Cerebellar nuclear complex (tissue), 1 donor: ENCODE measurements at places on chromosomes 6 and 20.

DNA sequence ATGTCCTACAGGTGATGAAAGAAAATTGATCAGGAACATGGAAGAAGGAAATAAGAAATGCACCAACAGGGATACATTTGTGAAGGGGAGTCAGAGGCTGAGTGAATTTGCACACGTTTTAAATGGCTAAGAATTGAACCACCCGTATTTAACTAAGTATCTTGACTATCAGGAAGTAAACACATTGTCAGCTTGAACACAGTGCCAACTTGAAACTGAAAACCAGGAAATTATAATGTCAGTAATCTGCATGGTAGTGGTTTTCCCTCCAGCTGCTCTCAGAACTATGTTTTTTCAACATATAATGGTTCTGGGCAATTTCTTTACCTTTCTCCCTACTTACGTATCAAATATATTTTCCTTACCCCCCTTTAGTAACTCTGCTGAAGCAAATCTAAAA lies 366.5 kb upstream of the POU3F2 start:
- DNase-seq = no peak

DNA sequence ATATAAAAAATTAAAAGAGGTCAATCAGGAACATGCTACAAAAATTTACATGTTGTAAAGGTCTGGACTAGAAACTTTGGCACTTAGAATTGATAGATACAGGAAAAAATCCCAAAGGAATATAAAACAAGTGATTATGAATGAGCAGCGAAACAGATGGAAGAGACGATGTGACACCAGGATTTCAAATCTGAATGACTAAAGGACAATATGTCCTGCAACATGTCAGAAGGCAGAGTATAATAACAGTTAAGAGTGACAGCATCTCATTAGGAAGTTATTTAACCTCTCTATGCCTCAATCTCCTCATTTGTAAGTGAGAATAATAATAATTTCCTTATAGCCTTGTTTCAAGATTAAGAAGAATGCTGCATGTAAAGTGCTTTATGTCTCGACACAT lies 50.3 kb downstream of the FRK start:
- no peak for DNase-seq

DNA sequence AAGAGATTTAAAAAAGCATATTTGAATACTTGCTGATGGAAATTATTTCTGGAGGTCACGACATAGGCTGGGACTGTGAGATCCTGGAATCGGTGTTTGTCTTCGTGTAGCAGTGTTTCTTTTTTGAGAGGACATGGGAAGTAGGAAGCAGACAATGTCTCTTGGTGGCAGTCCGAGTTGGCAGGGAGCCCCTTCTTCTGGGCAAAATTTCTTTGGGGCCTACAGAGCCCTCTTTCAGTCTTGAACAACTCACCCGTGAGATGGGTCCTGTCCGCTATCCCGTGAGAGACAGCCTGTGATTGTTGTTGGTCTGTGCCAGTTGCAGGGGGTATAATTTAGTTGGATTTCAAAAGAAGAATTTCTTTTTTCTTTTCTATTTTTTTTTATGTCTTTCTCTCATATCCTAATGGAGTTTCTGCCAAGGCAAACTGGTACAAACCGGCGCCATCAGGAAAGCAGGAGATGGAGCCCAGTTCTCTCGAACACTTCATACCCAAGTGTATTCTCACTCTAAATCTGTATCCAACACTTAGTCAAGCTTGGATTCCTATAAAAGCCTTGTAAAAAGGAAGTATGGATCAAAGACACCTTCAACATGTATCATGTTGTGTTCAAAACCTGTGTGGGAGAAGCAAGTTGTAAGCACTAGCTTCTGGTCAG lies 785.1 kb downstream of the MAFB start:
- DNase-seq = no peak

DNA sequence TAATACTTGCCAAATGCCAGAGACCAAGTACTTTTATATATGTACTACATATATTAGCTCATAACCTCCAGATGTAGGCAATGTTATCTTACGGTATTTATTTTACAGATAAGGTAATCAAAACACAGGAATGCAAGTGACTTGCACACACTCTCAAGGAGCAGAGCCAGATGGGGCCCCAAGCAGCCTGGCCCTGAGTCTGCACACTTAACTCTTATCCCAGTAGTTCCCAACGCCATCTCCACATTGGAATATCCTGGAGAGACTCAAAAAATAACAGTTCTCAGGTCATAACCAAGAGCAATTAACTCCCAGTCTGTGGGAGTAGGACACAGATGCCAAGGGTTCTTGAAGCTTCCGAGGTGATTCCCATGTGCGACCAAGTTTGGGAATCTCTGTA lies 398.7 kb downstream of the PHF3 start:
- no peak for DNase-seq

DNA sequence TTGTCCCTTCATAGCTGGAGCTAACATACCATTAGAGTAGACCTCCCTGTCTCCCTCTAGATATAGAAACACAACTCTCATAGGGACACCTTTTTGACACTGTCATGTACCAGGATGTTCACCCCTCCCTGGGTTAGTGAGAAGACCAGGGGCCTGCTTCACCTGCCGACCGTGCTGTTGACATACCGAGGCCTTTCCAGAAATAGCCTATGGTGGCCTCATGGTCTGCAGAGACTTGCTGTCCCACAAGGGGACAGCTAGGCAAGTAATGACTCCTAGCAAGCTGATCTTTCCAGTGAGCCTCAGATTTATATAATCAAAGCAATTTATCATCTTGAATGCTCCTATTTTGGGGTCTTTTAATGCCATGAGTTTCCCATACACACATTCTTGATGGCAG lies 15.0 kb downstream of the ZDHHC14 start:
- DNase-seq = no peak

GRCh38 chr6:1201547-1202200 lies 110.2 kb upstream of the FOXQ1 start:
- no peak for DNase-seq

- DNase-seq = no peak
Measured at GRCh38 chr6:96089173-96089572, 73.4 kb downstream of the FUT9 start.

GRCh38 chr6:76342611-76343160 lies 270.2 kb upstream of the IMPG1 start:
- no peak for DNase-seq

- no peak for DNase-seq
Measured at GRCh38 chr20:56788671-56789610, 159.8 kb downstream of the TFAP2C start.

- no peak for DNase-seq
Measured at GRCh38 chr20:19620446-19620845, 137.6 kb upstream of the RIN2 start.

GRCh38 chr6:21213492-21213891 lies 380.1 kb upstream of the SOX4 start:
- DNase-seq = no peak

GRCh38 chr20:51460569-51461265 lies 81.8 kb downstream of the NFATC2 start:
- no peak for DNase-seq

- no peak for DNase-seq
Measured at GRCh38 chr6:111837007-111837406, 36.2 kb downstream of the FYN start.

GRCh38 chr6:69871107-69871506 lies 4.8 kb downstream of the COL19A1 start:
- no peak for DNase-seq

- no peak for DNase-seq
Measured at GRCh38 chr6:138052783-138053182, 54.4 kb downstream of the PERP start.

DNA sequence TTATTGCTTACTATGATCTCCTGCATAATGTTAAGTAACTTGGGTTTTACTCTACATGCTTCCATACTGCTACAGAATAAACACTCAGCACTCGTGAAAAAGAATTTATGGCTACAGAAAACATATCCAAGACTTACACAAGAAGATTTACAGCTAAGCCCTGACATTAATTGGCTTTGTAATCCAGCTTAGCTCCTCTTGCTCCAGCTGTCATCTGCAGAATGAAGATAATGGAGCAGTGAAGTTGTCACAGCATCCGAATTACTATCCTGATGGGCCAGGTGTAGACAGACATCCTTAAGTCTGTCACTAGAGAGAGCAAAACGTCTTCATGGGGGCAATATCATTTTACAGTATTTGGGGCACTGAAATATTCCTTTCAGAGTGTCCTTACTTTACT lies 155.3 kb downstream of the PRKN start:
- no peak for DNase-seq

DNA sequence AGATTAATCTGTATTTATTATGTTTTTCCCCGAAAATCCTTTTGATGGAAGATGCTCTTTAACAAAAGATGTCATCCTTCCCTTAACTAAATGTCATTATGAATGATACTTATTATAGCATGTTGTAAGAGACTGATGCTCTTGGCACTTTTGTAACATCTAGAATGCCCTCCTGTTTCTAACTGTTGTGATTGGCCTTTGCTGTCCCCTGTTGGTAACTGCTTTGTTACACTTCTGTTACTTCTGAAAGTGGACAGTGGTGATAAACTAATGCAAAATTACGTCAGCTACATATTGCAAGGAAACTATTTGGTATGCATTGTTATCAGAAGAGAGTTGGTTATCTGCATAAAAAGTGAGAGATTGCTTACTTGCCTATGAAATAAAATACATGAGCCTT lies 5.8 kb downstream of the TTK start:
- DNase-seq = no peak

DNA sequence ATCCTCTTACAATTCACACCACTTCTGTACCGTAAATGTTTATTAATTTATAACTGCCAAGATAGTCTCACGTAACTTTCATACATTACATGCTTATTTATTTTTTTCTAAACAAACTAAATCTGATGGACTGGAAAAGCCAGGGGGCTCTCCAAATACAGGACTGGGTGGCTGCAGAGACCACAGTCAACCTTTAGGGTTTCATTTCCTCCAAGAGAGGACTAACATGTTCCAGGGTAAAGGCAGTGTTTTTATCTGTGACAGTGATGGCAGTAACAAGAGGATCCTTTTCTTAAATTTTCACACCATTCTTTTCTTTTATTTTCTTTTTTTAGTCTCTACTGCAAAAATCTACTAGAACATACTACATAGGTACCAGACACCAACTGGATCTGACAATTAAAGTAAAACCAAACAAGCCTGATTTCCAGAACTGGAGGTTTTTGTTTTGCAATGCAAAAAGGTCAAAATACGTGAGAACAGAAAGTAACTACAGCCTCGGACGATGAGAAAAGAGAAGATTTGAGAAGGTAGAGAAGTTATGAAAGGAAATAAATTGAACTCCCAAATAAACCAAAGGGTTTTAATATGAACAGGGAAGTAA lies 1.2 kb downstream of the LMBRD1 start:
- no peak for DNase-seq

GRCh38 chr20:19314621-19315020 lies 102.2 kb downstream of the SLC24A3 start:
- DNase-seq = no peak

DNA sequence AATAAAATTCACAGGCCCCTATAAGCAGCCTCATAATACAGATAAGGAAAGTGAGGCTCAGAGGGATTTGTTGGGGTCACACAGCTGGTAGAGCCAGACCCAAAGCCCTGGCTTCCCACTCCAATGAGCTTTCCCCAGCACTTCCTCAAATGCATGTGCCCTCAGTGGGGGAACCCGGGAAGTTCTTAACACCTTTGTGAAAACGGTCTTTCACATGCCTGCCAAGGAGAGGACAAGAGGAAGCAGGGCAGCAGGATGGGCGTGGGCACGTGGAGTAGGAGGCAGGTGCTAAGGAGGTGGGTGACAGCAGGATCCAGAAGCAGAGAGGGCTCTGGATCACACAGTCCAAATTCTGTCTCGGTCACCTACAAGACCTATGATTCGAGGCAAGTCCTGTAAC lies 598 bp downstream of the PI16 start:
- no peak for DNase-seq

- DNase-seq = no peak
Measured at GRCh38 chr20:58568483-58569240, 53.5 kb upstream of the APCDD1L start.

DNA sequence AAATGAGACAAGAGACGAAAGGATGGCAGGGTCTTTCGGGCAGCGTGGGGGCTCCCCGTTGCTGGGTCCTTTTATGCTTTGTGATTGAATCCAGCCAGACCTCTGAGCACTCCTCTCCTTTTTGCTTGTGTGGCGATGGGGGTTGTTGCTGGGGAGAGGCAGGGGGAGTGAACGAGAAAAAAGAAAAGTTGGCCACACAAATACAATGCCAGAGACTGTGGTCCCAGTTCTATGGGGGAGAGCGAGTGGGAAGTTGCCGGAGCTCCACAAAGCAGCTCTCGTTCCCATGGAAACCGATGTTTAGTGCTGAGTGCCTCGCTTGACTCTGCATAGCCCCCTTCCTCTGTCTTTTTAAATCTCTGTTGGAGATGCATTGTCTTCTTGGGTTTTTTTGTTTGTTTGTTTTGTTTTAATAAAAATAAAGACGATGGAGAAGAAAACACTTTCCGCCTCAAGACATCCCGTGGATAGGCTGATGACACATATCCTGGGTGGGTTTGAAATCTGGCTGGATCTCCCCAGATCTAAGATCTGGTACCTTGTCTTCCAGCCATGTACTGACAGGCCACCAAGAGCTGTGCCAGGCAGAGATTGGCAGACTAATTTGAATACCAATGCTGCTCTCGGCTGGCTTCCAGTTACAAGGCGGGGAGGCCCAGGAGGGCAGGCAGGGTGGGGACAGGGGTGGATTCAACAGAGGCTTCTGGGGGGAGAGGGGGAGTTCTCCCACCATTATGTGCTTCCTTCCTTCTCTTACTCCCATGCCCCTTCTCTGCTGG lies 529.3 kb downstream of the QKI start:
- DNase-seq = no peak

DNA sequence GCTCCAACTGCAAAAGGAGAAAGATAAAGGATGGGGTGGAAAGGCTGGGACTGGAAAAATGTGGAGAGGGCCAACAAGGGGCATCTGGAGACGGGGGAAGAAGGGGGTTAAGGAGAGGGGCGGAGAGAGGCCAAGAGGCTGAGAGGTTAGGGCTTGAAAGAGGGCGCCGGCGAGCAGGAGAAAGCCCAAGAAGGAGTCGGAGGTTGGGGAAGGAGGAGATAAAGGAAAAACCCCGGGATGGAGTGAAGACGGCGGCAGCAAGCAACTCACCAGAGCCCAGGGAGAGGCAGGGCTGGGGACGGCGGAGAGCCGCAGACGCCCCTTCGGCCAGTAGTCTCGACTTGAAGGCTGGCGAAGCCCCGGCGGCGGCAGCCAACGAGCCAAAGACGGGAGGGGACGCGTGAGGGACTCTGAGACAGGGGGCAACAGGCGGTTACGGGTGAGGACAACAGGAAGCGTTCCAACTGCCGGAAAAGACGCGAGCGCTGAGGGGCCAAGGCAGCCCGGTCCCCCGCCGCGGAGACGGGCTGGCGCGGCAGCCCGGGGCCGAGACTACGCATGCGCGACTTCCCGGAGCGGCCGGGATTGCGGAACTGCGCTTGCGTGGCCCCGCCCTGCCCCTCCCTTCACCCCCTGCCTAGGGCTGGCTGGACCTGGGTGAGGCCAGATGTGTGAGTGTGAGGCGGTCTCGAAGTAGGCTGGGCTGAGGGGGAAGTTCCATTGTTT lies at the start of gene STK38:
STK38 (minus strand) TSS at position 560 of the 726 bp plus-strand sequence. CDS start 7,277 bp downstream, outside the sequence.
- peak; percentile 20 for DNase-seq

- DNase-seq = no peak
Measured at GRCh38 chr20:44195605-44196004, 8.6 kb upstream of the JPH2 start.
